ENCODE measurements at places on chromosomes 6 and 20.

DNA sequence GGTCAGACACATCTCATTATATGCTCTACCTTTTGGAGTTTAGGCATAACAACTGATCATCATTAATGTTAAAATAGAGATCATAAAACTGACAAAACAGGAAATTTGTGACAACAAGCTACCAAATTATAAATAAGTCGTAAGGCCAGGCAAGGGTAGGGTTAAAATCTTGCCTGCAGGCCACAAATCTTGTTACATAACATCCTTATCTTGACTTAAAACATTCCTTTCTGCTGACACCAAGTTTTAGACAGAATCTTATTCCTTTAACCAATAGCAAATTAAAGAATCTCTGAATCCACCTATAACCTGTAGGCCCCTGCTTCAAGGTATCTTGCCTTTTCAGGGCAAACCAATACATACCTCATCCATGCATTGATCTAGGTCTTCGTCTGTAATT, 32.5 kb upstream of the NKAIN2 start:
- DNase-seq: no peak

- no peak for DNase-seq
These were observed 67.2 kb downstream of the SLC22A1 start for GRCh38 chr6:160188773-160189172.

- DNase-seq: no peak
These were observed at the start of gene HCRTR2 for GRCh38 chr6:55174211-55175026. TSS of gene HCRTR2 (plus strand) at chr6:55174515. CDS start at chr6:55174588, 73 bp downstream.

- no peak for DNase-seq
These were observed 31.0 kb downstream of the ERGIC3 start for GRCh38 chr20:35572838-35573237.

GRCh38 chr6:36679043-36679833, 724 bp downstream of the CDKN1A start:
- DNase-seq: peak; percentile 36

DNA sequence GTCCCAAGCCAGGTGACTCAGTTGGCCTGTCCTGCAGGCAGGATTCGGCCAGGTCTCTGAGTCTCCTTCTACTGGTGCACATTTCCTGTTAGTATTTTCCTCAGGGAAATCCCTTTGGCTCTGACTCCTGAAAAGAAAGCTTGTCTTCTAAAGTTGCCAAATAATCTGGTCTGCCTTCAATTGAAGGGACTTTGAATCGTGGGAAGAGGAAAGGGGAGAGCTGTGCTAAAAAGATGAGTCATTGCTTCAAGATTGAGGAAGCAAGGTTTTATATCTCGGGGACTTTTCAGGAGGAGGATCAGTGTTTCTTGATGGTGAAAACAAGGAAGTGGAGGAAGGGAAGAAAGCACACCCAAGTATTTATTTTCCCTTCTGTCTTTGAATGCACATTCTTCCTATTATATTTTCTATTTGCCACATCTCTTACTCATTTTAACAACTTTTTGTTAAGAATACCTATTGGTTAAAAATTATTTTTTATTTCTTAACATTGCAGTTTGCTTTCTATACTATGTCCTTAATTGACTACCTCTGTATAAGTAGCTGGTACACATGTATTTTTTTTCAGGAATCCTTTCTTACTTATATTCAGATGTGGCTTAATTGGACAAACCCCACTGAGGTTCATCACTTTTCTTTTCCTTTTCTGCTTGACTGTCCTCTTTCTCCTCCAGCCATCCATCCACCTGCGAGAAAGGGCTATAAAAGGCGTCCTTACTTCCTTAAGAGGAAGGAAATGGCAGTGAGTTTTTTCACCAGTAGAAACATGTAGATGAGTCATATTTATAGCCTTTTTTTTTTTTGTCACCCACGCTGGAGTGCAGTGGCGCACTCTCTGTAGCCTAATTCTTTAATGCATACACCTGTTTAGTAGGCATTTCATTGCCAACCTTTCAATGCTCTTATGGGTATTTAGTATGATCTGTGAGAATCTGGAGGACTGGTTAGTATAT, 15.0 kb upstream of the IFNGR1 start:
- no peak for DNase-seq

DNA sequence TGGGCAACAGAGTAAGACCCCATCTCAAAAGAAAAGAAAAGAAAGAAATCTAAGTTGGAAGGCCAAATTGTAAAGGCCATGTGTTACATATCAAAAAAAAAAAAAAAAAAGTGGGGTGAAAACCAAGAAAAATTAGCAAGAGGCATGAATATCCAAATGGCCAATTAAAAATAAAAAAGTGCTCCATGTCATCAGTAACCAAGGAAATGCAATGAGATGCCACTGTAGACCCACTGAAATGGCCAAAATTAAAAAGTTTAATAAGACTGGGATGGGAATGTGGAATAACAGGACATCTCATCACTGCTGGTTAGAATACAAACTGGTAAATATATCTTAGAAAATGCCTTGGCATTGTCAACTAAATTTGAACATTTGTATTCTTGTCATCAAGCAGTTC, 30.1 kb upstream of the BCLAF1 start:
- DNase-seq: no peak
